ENCODE measurements at places on chromosomes 16 and 17.

DNA sequence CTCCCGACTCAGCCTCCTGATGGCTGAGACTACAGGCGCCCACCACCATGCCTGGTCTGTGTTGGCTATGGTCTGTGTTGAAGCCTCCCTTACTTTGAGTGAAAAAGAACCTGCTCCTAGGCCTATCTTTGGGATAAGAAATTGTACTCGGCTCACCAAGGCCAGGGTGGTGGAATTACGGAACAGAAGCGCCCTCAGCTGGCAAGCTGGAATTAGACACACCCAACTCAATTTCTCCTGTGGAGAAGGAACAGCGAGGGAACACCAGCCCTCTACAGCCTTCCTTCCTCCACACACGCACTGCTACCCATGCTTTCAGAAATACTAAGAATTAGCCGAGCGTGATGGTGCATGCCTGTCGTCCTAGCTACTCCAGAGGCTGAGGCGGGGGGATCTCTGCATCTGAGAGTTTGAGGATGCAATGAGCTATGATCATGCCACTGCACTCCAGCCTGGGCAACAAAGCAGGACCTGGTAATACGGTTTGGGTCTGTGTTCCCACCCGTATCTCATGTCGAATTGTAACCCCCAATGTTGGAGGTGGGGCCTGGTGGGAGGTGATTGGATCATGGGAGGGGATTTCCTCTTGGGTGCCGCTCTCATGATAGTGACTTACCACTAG is 40.1 kb upstream of the RBBP6 start:
- peak; percentile 23 for DNase-seq

- no peak for DNase-seq
These were observed 7.2 kb downstream of the KRT38 start for GRCh38 chr17:41433586-41433985.

DNA sequence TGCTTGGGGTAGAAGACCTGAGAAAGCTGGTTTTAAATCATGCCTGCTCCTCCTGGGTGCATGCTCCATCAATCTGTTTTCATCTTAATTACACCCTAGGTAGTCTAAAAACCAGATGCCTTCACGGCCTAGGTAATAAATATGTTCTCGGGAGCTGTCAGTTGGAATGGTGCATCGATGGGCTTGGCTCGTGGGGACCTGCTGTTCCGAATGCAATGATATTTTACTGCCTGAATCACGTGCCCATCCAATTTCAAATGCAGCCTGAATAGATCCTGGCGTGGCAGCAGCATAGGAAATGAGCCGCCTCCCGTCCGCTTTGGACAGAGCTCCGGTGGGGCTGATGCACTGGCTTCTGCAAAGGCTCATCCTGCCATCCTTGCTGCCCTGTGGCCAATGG is 18.8 kb upstream of the FAAP100 start:
- no peak for DNase-seq

GRCh38 chr16:77183137-77183536 is 7.9 kb upstream of the MON1B start:
- DNase-seq, result no peak

GRCh38 chr17:66582373-66583111 is 252.4 kb upstream of the CACNG5 start:
- DNase-seq, result no peak

DNA sequence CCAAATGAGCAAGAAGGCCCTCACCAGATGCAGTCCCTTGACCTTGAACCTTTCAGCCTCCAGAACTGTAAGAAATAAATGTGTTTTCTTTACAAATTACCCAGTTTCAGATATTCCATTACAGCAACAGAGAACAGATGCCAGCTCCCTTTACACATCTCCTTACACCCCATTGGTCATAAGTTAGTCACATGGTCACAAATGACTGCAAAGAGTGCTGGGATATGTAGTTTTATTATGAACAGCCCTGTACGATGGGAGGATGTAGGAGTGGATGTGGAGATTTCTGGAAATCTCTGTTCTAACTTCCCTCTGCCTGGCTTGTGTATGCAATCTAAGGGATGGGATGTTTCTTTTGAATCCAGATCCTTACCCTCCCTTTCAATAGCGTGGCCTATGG is 13.3 kb upstream of the RPL38 start:
- peak; percentile 56 for DNase-seq

- no peak for DNase-seq
These were observed 165.6 kb downstream of the IRX3 start for GRCh38 chr16:54120846-54121480.

DNA sequence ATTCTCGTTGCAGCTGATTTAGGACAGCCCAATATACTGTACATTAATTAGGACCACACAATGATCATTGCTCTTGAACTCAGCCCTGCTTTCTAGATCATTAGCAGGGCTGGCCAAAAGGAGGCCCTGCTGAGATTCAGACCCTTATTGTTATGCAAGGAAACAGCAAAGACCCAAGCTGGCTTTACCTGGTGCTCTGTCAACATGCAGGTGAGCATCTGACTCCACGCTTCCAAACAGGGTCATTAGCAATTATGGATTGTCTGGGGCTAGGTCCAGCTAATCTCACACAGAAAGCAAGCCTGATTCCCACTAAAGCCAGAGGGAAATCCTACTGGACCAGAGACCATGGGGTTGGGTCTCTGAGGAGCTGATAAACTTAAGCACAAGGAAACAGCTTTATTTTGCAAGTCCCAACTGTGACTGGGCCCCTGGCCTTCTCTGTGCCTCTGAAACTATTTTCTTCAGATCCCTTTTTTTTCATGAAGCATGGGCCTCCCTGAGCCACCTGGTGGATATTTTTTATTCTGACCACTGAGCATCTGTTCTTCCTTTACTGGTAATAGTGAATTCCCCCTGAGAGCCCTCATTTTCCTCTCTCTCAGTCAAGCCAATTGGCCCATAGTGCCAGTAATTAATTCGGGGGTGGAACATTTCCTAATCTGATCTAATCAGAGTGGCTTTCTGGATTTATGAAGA is 236.1 kb downstream of the GRIN2A start:
- no peak for DNase-seq

GRCh38 chr17:21167303-21167702 is 40.5 kb downstream of the DHRS7B start:
- no peak for DNase-seq

DNA sequence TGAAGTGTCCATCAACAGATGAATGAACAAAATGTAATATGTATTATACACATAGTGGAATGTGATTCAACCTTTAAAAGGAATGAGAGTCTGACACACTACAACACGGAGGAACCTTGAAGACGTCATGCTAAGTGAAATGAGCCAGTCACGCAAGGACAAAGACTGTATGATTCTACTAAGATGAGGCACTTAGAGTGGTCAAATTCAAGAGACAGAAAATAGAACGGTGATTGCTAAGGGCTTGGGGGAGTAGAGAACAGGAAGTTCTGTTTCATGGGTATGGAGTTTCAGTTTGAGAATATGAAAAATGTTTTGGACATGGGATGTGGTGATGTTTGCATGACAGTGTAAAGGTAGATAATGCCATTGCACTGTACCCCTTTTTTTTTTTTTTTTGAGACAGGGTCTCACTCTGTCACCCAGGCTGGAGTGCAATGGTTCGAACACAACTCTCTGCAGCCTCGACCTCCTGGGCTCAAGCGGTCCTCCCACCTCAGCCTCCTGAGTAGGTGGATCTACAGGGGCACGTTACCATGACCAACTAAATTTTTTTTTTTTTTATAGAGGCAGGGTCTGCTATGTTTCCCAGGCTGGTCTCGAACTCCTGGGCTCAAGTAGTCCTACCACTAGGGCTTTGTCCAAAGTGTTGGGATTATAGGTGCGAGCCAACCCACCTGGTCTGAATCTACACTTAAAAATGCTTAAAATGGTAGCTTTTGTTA is 2.9 kb upstream of the CCDC102A start:
- DNase-seq, result no peak
